ENCODE measurements at places on chromosomes 5 and 9.

DNA sequence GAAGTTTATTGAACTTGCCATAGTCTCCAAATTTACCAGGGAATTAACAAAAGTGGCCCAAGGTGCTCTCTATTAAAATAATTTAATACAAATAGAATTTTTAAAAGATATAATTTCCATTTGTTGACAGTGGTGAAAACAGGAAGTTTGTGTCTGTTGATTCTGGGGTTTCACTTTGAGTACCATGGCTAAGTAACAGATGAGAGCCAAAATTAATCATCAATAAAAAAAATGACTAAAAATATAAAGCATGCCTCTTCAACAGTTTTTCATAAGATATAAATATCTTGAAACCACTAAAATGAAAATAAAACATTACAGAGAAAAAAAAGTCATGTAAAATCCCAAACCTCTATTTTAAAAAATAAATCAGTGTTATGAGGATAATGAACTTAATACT, 49.8 kb downstream of the SGCD start:
- DNase-seq: no peak

GRCh38 chr5:160290751-160291150, 21.6 kb downstream of the CCNJL start:
- DNase-seq: no peak

- no peak for DNase-seq
Measured at GRCh38 chr9:3468421-3469205, 57.2 kb downstream of the RFX3 start.

DNA sequence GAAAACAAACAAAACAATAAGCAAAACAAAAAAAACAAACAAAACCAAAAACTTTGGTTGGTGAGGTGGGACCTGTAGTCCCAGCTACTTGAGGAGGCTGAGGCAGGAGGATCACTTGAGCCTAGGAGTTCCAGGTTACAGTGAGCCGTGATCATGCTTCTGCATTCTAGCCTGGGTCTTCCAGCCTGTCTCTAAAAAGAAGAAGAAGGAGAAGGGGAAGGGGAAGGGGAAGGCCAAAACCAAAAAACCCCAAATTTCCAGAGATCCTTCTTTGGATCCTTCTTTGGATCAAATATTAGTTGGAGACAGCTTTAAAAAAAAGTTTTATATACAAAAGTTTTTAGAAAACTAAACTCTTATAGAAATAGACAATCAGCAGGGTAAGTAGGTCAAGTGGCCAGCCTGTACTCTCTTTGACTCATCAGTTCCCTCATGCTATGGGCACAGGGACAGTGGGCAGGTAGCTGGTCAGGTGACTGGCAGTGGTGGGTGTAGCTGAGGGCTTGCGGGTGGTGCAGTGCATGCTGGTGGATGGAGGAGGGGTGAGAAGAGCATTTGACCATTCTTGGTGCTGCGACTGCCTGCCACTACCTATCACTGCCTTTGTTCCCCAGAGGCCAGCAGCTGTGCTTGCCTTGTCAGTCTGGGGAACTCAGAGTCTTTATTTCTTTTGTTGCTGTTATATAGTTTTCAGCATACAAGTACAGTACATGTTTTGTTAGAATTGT, 12.6 kb downstream of the RCL1 start:
- no peak for DNase-seq

GRCh38 chr5:136529081-136529480, 163.7 kb upstream of the TRPC7 start:
- DNase-seq: no peak

DNA sequence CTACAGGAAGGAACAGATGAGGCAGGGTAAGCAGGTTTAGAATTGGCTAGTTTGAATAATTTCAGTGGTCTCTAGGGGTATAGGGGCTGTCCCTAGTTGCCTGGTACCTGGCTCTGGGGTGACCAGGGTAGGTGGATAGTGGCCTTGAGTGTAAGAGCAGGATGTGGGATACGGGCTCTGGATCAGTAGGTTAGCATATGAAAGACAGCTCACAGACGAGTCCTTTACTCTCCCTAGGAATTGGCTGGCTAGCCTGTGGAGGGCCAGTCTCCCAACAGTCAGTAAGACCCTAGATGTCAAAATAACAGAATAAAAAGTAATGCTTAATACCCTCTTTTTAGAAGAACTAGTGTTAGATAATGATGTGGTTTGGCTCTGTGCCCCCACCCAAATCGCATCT, 16.6 kb upstream of the C9orf152 start:
- no peak for DNase-seq

DNA sequence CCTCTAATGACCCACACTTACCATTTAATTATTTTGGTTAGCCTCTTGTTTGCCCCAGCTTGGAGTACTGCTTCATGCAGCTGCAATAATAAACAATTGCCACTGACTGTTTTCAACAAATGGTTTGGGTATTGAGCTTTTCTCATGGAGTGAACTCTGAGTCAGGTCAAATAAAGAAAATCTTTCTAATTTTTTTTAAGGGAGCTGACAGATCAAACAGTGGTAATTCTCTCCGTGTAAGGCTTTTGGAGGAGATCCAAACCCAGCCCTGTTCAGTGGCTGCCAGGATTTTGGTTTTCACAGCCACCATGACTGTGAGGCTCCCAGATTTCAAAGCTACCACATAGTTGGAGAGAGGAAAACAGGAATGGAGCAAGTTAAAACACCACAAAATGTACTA, 110.7 kb upstream of the EFNA5 start:
- DNase-seq: no peak

- DNase-seq: no peak
Measured at GRCh38 chr5:178642351-178642909, 15.6 kb upstream of the CLK4 start.

- no peak for DNase-seq
Measured at GRCh38 chr9:2085716-2086115, 70.6 kb downstream of the SMARCA2 start.

DNA sequence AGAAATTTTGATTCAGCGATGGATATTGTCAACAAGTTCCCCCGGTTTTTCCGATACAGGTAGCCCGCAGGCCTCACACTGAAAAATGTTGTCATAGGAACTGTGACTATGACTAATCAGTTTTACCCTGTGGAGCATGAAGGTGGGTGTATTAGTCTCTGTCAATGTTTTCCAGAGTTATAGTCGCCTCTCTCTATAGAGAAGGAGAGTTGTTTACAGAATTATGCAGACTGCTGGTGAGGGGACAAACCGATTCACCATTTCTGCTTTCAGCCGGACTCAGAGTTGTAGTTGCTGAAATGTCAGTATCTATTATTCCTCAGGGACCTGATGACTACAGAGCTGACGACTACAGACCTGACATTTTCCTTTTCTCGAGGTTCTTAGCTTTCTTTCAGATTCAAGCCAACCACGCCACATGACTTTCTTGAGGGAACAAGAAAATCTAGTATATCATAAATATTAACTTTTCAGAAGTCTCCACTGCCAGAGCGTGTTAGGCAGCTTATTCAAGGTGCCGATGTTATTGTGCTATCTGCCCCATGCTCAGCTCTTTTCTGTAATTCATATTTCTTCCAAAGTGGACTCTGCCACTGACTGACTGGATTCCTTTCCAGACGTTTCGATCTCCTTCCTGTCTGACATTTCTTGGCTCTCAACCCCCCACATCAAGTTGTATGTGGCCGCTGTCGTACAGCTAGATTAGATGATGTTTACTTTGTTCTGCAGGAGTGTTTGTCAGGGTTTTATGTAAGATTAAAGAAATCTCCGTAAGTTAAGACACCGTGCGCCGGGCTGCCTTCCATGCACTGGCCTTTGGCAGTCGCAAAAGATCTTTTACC, 178.1 kb downstream of the FGF1 start:
- no peak for DNase-seq

DNA sequence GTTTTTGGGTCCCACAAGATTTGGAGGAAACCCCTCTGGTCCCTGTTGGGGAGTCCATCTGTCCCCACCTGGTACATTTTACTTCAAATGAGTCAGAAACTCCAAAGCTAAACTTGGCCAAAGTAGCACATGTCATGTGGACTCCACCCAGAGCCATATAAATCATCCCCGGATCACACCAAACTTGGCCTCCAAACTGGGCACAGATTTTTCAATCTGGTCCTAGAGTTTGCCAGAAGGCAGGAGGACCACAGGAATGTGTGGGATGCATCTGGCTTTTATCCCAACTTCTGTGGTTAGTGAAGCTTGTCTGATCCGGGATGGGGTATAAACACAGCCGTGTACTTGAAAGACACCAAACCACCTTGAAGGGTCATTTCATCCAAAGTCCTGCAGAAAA, 66.3 kb downstream of the MAT2B start:
- no peak for DNase-seq

DNA sequence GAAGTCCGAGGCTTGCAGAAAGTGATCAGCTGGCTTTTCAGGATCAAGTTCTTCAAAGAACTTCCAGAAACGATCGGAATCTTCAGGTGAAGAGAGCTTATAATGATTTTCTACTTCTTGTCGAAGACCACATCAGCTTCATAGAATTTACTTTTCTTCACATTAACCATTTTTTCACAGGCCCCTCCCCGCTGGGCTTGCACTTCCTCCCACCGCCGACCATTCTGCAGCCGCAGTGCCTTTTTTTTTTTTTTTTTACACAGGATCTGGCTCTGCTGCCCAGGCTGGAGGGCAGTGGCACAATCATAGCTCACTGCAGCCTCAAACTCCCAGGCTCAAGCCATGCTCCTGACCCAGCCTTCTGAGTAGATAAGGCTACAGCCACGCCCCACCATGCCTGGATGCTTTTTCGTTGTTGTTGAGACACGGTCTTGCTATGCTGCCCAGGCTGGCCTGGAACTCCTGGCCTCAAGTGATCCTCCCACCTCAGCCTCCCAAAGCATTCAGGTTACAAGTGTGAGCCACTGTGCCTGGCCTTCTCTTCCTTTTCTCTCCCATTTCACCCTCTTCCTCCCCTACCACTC, 15.3 kb upstream of the RNF130 start:
- no peak for DNase-seq

GRCh38 chr5:61486476-61486875, 154.4 kb downstream of the ZSWIM6 start:
- no peak for DNase-seq

DNA sequence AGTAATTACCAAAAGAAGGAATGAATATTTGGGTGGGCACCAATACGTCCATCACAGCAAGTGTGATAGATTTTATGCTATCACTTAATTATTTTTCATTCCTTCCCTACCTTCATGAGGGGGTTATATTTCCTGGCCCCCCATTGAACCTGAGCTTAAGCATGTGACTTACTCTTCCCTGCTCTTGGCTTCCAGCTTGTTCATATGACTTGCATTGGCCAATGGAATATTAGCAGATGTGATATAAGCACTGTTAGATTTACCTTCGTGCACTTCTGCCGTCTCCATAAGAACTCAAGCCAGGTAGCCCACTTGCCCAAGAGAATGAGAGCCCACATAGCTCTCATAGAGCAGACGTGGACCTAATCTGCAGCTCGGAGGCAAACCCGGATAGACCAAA, 99.1 kb upstream of the SMARCA2 start:
- DNase-seq: no peak

Data from NCI-H510A (cell line).